Left hindlimb (tissue), 1 donor: ENCODE measurements at places on chromosomes 7 and 10.

GRCh38 chr7:132407764-132408163 lies 168.5 kb downstream of the PLXNA4 start:
- DNase-seq = no peak

DNA sequence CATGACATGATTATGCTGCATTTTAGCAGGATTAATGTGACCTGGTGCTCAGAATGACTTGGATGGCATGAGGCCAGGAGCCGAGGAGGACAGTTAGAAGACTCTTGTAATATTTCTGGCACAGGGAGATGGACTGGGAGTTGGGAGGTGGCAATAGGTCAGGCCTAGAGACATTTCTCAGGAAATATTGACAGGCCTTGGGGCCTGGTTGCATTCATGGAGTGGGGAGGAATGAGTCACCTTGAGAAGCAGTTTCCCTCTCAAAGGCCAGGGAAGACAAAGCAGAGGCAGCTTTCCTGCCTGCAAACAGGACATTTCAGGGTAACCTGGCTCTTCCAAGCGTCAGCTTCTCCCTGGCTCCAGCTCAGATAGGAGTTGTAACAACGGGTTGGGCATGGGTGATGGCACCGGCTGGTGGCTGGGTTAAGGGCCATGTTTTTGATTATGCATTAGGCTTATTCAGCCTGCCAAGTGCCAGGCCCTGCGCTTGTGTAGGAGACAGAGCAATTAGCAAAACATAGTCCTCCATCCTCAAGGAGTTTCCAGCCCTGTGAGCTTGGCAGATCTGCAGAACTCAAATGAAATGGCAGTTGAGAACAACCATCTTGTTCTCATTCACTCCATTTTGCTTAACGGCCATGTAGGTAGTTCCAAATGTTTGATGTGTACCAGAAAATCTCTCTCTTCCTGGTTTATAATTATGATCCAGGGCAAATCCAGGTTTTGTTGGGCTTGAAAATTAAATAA lies 38.2 kb downstream of the HK1 start:
- DNase-seq = no peak

DNA sequence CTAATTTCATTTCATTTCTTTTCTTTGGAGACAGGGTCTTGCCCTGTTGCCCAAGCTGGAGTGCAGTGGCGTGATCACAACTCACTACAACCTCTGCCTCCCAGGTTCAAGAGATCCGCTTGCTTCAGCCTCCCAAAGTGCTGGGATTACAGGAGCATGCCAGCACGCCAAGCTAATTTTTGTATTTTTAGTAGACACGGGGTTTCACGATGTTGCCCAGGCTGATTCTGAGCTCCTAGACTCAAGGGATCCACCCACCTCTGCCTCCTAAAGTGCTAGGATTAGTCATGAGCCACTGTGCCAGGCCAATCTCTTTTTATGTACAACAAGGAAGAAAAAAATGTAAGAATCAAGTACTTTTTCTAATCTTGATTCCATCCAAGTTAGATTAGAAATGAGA lies 10.7 kb upstream of the KMT2E start:
- DNase-seq = no peak

GRCh38 chr10:128880159-128880725 lies 586.8 kb upstream of the MGMT start:
- no peak for DNase-seq

- DNase-seq = peak; percentile 45
Observed at GRCh38 chr7:137331378-137331777, 12.2 kb downstream of the PTN start.

DNA sequence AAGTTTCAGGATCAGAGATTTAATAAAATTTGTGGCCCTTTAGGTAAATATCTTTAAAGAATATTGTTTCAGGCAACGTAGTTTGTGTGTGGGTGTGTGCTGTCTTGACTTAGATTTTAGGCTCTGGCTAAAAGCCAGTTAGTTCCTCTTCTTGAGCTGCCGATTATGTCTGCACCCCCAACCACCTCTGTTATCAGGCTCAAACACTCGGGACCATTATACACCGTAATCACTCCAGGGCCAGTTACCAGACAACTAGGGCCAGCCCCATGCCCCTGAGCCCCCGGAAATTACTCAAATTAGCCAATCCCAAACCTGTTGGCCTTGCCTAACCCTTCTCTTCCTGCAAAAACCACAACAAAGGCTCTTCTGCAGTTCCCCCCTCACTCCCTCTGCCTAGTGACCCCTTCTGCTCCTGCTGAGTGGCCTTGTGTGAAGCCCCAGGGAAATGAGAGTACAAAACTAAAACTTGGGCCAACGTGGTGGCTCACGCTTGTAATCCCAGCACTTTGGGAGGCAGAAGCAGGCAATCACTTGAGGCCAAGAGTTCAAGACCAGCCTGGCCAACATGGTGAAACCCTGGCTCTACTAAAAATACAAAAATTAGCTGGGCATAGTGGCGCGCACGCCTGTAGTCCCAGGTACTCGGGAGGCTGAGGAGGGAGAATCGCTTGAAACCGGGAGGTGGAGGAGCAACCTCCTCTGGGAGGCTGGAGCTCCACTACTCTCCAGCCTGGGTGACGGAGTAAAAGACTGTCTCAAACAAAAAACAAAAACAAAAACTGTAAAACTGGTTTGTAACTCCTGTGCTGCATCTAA lies 9.2 kb upstream of the HNRNPF start:
- no peak for DNase-seq

GRCh38 chr10:23585666-23586065 lies 146.8 kb downstream of the OTUD1 start:
- no peak for DNase-seq

DNA sequence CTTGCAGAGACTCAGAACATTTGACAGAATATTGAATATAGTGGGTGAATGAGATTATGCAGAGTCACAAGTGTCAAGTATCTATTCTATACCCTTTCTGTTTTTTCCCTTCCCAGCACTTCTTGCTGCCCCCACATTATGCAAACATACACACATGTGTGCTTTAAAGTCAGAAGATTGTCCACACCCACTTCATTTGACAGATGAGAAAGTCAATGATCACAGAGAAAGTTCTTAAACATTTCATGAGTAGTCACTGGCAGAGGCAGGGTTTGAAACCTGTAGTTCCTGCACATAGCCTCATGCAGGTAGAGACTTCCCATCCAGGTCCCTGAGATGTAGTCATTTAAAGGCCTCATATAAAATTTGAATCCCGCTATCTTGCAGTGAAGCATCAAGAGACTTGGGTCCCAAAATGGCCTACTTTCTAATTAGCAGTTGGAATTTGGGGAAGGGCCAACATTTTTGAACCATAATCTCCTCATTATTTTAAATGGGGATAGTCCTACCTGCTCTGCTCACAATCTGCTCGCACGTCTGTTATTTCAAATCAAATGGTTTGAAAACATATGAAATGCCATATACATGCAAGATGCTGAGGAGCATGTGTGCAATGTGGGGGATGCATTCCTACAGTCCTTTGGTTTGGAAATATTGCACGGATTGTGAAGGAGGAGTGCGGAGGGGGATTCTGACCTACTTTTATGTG lies 217.8 kb downstream of the STK31 start:
- DNase-seq = no peak

- peak; percentile 77 for DNase-seq
Observed at GRCh38 chr7:37211097-37211880, 237.4 kb downstream of the ELMO1 start.

GRCh38 chr7:127066974-127067373 lies 185.8 kb downstream of the GRM8 start:
- no peak for DNase-seq

DNA sequence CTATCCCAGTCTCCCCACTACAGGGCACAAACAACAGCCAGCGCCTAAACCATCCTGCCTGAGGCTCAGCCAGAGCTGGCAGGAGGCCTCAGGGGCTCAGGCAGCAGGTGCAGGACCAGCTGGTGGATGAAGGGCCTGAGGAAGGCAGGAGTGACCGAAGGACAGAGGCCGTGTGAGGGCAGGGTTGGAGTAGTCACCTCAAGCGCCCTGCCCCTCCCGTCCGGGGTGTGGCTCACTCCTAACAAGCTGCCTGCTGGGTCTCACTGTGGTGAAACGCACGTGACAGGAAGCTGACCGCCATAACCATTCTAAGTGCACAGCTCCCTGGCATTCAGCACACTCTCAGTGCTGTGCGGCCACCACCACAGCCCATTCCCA lies 281.1 kb downstream of the ELFN1 start:
- DNase-seq = no peak

DNA sequence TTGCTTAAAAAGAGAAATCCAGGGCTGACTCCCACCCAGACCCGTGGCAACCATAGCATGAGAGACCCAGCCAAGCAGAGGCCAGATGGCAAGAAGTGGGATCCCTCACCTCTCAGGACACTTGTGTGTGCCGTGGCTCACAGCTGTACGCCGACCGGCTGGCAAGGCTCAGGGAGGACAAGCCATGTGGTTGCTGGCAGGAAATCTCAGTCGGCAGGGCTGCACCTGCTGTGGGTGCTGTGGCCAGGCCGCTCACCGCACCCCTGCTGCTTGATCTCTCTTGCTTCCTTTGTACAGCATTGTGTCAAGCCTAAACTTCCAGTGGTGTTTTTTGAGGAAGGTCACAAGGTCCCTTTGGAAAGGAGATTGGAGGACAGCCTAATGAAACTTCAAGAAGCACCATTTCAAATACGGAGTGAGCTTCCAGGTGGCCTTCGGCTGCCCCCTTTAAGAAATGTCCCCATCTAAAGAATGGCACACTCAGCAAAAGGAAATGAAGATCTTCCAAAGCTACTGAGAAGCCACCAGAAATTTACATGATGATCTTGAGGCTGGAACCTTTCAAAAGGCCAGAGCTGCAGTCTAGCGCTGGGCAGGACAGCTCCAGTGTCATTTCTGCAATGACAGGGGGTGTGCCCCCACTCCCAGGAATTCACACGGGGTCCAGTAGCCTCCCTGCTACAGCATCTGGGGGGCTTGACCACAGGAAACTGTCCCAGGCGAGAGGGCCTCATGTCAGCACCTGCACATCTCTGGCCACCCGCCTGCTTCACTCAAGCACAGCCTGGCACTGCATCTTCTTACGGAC lies 409.0 kb upstream of the MGMT start:
- no peak for DNase-seq

GRCh38 chr10:28788762-28789161 lies 111.4 kb downstream of the BAMBI start:
- DNase-seq = no peak

DNA sequence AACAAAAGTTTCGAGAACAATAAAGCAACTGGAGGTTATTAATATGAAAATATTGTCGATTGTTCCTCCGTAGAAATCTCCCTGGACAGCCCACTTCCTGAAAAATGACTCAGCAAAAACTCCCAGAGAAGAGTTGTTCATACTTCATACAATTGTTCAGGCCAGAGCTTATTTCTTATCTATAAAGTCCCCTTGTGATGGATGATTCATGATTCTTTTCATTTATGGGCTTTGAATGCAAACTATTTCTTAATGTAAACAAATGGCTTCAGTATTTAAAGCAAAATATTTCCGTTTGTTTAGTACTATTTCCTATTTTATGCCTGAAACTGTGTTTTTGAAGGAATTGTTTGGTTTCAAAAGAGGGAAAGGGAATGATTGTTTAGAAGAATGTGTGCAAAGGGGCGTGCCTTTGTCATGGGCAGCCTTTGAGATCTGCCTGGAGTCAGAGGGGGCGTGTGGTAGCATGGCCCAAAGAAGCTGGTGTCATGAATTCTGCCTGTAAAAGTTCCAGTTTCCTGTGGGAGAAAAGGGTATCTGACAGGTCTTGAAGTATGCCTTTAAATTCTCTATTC lies 26.2 kb upstream of the EXOC6 start:
- no peak for DNase-seq

DNA sequence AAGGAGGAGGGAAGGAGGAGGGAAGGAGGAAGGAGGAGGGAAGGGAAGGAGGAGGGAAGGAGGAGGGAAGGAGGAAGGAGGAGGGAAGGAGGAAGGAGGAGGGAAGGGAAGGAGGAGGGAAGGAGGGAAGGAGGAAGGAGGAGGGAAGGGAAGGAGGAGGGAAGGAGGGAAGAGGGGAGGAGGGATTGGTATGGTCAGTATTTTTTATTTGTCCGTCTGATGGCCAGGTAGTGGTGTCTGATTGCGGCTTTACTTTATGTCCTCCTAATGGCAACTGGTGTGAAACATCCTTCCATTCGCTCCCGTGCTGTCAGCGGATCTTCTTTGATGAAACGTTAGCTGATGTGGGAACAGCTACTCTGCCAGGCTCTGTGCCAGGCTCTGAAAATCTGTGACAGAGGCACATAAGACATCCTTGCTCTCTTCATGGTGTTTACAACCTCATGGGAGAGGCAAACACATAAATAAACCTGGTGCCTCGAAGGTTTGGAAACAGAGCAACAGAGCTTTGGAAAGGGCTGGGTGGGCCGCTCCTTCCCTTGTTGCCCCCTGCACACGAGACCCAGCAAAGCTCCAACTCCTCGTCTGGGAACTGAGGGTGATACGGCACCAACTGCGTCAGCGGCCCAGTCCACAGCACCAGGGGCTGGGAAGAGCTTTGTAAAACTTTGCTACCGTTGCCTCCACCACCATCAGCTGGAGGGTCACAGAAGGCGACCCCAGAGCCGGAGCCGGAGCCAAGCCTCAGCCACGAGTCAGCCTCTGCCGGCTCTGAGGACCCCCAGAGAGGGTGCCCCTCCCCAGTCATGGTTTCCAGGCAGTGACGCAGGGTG lies 40.3 kb downstream of the PDGFA start:
- no peak for DNase-seq

GRCh38 chr10:11712744-11713143 lies 29.4 kb upstream of the ECHDC3 start:
- no peak for DNase-seq

DNA sequence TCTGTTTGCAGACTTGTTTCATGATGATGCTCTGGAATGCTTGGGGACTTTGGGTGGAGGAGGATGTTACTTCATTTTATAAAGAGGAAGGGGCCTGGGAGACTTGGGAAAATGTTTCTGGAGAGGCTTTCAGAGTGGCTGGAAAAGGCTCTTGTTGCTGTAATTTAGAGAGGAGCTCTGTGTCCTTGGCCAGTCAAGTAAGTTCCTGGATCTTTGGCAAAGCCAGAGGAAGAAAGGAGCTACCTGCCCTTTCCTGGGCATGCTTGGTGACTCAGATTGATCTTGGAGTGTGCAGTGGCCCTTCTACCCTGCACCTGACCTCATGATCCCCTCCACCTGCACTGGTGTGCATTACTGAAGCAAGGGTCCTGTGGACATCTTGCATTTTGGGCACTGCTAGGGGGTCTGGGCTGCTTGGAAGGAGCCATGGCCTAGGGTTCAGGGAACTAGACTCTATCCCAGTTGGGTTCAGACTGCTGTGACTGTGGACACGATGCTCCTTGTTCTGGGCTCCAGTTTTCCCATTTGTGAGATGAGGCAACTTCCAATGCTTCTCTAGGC lies 56.1 kb downstream of the ADCYAP1R1 start:
- no peak for DNase-seq
